ENCODE measurements at places on chromosomes 4 and X.
A peak's percentile ranks its signal among the peaks of the same experiment; 100 is the strongest.

- DNase-seq = no peak
Observed at GRCh38 chrX:7091923-7092322, 55.6 kb upstream of the STS start.

DNA sequence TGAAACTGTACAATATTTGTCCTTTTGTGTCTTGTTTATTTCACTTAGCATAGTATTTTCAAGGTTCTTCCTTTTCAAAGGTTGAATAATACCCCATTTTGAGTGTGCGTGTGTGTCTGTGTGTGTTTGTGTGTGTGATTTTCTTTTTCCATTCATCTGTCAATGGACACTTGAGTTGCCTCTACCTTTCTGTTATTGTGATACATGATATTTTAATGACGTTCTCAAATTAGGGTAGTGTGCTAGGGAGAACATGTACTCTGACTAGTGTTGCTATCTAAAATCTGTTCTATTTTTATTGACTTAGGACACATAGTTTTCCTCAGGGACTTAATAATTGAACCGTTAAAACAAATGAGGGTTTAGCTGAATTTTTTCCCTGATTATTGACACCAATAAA is 9.9 kb downstream of the MMRN1 start:
- no peak for DNase-seq

DNA sequence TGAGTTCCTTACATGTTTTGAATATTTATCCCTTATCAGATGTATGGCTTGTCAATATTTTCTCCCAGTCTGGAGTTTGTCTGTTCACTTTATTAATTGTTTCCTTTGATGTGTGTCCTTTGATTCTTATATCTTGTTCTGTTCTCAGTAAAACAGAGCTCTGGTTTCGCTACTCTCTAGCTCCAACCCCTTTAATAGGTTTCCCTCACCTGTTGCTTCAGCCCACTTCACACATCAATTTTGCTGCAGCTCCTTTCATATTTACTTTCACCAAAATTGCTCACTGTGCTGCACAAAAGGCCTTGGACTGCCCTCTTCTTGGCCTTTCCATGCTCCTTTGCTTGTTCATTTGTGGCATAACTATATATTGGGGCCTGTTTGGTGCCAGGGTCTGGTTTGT is 85.1 kb downstream of the CFAP299 start:
- no peak for DNase-seq

DNA sequence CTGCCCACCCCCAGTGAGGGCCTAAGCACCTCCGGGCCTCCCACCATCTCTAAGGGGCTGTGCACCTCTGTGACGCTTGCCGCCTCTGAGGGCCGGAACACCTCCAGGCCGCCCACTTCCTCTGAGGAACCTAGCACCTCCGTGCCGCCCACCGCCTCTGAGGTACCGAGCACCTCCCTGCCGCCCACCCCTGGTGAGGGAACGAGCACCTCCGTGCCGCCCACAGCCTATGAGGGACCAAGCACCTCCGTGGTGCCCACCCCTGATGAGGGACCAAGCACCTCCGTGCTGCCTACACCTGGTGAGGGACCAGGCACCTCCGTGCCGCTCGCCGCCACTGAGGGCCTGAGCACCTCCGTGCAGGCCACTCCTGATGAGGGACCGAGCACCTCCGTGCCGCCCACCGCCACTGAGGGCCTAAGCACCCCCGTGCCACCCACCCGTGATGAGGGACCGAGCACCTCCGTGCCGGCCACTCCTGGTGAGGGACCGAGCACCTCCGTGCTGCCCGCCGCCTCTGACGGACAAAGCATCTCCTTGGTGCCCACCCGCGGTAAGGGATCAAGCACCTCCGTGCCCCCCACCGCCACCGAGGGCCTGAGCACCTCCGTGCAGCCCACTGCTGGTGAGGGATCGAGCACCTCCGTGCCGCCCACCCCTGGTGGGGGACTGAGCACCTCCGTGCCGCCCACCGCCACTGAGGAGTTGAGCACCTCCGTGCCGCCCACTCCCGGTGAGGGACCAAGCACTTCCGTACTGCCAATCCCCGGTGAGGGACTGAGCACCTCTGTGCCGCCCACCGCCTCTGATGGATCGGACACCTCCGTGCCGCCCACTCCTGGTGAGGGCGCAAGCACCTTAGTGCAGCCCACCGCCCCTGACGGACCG is 977 bp downstream of the MAGEE1 start:
- DNase-seq = no peak

DNA sequence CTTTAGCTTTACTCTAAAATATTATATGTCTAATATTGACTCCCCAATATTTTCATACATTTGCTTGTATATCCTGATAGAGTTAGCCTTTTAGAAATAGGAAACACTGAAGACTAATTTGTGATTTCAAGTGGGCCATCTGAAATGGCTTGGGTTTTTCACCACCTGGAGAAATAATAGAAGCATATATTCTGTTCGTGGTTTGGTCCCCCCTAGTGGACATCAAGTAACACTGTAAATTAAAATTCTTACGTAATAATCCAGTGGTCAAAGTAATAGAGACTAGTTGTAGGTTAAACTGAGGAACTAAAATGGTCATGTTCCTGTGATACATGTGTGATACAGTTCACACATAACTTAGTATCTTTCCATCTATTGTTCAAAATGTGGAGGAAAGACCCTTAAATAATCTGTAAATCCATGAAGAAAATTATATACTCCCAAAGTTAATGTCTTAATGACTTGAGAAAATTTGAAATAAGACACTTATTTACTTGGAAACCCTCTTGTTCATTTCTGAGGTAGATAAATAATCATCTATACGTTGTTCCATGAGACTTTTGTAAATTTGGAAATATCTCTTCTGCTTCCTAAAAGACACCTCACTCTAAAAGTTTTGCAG is 79.8 kb upstream of the SMARCAD1 start:
- no peak for DNase-seq

DNA sequence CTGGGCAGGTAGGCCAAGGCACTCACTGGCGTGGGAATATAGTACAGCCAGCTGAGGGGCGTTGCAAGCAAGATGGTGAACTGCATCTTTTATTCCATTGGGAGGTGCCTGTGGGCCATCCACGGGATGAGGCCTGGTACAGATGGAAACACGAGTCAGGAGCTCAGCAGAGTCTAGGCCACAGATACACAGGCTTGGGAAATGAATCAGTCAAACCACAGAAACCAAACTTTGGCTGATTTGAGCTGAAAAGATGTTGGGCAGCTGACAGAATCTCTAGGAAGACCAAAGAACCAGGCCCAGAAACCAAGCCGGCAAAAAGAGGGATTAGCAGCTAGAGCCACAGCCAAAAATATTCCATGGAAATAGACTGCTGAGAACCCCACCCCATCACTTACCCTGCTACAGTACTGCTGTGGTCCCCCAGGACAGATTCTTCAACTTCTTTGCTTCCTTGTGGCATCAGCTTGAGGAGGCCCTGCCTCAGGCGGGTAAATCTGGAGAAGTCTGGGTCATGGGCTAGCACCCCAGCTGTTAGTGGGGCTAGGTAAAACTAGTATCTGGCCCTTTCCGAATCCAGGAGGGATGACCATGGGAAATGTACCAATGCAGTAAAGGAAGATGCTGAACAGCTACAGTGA is 75.4 kb downstream of the TMEM131L start:
- peak; percentile 96 for DNase-seq

DNA sequence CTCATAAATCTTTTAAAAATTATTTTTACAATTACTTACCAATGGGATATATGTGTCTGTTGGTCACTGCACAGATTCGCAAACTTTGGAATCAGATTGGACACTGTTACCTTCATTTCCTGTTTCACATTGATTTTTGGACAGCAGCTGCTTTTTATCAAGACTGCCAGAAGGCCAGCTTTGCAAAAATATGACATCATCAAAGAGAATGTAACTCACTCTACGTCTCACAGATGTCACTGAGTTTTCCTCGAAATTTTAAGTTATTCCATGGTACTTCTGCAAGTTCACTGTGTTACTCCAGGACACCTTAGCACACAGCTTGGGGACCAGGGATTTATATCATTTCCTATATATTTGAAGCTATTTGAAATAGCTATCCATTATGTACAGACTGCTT is 31.8 kb upstream of the MAGEB2 start:
- DNase-seq = no peak

DNA sequence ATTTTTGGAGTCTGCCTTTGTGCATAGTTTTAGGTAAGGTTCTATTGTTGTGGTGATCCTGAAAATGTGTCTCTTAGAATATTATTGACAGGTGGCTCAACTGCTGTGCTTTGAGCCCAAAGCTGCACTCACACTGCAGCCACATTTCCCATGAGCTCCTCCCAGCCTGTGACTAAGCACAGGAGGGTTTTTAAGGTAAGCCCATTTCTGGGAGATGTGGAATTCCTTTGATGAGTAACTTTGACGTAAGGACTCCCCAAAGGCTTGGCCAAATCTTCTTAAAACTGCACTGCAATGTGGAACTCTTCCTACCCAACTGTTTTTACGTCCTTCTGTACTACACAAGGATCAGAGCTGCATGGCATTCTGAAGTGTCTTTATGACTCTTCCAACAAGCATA is 20.0 kb upstream of the TMPRSS11A start:
- no peak for DNase-seq

DNA sequence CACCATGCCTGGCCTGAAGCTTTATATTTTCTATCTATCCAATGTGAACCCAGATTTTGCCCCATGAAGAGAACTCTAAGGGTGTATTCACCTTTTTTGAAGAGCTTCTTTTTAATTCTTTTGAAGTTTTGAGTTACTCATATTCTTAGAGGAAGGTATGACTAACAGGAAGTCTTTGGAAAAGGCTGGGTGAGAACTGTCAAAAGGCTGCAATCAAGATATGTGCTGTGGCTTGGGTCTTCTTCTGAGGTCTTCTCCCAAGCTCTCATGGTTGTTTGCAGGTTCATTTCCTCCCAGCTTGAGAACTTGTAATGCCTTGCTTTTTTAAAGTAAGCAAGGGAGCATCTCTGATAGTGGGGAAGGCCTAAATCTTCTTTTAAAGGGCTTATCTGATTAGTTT is 3.1 kb upstream of the C4orf17 start:
- DNase-seq = no peak

- no peak for DNase-seq
Observed at GRCh38 chr4:142815834-142816233, 30.3 kb downstream of the INPP4B start.

DNA sequence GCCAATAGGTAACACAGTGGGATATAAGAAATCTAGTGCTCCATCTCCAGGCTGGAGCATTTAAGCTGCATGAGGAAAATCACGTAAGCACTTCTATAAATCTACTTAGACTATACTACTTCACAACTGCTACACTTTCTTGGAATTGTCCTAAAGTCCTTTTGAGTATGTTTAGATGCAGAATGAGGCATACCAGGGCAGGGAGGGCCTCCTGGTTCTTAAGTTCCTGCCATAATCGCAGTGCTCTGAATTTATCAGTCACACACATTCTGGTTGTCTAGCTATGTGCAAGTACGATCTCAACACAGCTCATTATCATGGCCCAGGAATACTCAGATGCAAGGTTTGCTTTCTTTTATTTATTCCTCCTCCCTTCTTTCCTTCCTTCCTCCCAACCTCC is 130.3 kb downstream of the GUCY2F start:
- DNase-seq = no peak

DNA sequence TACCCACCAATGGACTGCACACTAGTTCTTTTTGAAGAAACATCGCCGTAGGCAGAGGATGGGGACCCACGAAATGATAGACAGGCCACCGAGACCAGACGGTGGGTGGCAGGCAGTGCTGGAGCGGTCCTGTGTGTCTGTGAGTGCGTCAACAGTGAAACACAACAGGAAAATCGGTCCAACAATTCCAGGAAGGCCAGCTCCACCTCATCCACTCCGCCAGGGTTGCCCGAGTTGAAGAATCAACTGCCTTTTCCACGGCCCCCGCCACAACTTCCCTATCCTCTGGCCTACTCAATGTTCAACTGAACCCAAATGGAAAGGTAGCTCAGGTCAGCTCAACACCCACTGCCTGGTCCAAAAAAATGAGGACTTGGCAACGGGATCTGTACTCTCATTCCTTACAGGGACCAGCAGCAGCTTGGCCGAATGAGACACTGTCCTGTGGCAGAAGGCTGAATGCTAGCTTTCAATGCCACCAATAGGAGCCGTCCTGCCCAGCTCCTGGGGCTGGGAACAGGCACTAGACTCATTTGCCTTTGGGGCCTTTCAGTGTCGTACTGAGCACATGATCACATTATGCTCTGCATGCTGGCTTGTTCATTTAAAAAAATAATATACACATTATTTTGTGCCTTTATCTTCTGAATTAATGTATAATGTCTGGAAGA is 43.5 kb downstream of the MID1 start:
- DNase-seq = no peak

Data from fibroblast of skin of left biceps (primary cell).